ENCODE measurements at places on chromosomes 4 and X. TPM values are rescaled to one million over a fixed set of nuclear protein-coding genes. Genes with fewer than 3 reads are reported as not detected.

DNA sequence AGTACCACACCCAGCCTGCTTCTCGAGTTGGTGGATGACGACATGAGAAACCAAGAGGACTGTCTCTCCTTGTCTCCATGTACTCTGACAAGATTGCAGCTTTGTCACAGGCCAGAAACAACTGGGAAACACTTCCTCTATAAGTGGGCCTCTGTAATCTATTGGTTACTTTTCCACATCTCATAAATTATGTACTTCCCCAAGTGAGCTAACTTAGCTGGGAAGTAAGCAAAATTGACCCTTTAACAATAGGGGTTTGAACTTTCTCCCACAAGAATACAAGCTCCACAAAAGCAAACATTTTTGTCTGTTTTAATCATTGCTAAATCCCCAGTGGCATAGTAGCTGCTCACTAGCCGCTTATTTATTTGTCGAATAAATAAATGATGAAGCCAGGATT, 14.1 kb upstream of the USO1 start:
- DNase-seq, result no peak

DNA sequence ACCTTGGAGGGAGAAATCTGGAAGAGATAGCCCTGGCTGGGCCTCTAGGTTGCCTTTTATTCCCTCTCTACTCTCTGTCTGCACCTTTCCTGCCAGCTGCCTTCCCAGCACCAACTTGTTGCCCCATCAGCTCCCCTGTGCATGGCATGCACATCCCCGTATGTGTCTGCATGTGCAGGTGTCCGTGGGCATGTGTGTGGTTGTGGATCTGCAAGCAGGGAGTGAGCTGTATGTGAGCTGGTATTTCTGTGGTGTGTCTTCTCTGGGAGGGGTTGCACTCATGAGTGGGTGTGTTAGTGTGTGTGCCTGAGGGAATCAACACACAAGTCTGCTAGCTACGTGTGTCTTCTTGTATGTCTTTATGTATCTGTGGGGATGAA, 9.9 kb downstream of the L1CAM start:
- DNase-seq, result no peak

DNA sequence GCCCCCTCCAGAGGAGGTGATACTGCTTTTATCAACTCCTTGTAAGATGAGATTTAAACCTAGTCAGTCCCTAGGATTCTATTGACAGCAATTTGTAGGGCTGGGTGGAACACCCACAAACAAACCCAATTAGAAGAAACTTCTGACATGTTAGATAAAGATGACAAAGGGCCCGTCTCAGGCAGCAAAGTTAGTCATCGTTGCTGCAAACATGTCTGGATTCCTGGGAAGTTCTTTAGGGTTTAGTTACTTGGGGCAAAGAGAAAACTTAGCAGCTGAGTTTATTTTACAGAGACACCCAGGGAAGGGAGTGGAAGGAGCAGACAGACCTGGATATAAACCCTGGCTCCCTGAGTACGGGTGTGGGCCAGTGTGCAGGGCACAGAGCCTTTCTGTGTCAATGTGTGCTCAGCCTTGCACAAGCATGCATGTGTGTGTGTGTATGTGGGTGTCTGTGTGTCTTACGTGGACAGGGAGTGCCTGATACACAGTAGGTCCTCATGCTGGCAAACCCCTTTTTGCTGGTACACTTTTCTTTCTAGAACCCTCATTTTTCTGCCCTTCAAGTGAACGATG, 130.0 kb upstream of the STX18 start:
- DNase-seq, result no peak

DNA sequence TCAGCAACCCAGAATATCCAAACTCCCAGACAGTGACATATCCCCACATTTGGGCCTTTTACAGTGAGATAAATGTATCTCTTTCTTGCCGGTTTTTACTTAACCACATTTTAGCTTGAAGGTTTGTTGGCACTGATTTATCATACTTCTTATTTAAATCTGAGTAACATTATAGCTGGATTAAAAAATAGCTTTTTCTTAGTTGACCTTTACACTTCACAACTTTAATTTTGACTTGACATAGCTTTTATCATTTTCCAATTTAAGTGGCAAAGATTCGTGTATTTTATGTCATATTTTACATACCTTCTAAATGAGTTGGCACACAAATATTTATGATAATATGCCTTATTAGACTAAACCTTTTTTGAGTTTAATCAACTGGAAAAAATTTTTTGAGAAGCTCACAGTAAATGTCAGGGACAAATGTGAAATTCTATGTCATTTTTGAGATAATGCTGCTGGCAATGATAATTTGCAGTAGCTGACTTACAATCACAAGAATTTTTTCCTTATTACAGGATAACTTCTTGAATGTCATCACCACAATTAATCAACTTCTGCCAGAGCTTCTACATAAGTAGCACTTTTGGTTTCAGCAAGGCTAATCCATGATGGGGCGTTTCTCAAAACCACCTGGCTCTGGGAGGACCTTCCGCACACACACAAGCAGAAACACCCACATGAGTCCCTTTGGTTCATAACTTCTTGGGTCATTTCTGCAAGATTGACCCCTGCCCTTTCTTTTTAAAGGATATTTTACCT, 80.3 kb downstream of the SYTL5 start:
- DNase-seq, result no peak

DNA sequence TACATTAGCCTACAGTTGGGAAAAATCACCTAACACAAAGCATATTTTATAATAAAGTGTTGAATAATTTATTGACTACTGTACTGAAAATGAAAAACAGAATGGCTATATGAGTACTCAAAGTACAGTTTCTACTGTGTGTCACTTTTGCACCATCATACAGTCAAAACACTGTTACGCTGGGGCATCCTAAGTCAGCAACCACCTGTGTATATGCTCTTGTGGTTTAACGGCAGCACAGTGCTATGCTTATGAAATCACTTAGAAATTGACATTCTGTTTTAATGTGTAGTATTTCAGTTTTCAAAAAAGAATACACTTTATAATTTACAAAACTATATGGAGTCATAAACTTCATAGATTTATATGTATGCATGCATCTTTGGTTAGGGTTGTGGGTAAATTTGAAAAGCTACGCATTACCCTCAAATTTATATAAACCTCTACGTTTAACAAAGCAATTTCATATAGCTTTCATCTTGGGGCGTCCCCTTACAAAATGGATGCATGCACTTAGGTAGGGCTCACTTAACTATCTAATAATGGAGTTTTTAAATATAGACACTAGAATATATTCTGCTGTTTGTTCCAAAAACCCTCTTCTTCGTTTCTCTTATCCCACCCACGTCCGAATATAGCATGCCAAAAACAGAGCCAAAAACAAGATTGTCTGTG, 690 bp upstream of the NEIL3 start:
- no peak for DNase-seq

- DNase-seq, result no peak
Observed at GRCh38 chr4:26061248-26061986, 147.4 kb downstream of the SMIM20 start.

DNA sequence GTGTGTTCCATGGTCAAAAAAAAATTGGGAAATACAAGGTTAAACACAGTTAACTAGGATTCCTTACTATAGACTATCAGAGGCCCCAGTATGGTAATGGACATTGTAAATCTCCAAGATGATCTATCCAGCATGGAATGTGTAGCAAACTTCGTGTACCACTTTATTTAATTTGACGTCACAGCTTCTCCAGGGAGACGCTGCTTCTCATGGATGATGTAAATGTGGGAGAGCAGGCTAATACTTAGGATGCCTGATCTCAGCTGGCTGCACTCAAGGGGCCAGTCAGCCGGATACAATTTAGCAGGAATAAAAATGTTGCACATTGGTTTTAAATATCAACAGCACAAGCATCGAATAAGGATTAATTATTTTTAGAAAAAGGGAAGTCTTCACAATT, 111.7 kb upstream of the HPF1 start:
- DNase-seq, result no peak

DNA sequence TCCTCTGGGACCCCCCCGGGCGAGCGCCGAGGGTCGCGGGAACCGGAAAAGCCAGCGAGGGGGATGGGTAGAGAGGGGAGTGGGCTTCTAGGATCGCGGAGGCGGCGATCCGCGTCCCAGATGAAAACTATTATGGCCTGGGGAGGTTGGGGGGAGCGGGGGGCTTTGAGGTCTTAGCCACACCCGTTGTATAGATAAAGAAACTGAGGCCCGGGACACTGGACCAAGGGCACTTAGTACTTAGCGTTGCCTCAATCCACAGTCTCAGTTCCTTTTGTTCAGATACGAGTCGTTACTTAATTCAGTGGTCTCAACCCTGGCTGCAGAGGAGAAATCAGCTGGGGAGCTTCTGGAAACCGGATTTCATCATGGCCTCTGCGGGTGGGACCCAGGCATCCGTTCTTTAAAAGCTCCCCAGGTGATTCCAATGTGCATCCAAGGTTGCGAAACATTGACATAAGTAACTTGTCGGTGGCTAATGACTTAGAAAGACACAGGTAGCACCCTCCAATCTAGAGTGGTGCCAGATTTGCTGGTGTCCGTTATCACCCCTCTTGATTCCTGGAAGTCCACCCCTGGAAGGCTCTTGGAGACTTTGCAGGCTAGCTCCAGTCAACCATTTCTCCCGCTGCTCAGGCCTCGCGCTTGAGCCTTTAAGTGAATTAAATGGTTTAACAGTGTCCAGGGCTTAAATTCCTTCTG, 90.7 kb downstream of the GEMIN8 start:
- no peak for DNase-seq

GRCh38 chr4:39910064-39910463, 67.6 kb downstream of the PDS5A start:
- DNase-seq, result no peak

- no peak for DNase-seq
Observed at GRCh38 chrX:23235051-23235450, 99.6 kb upstream of the PTCHD1 start.

GRCh38 chr4:151052785-151053184, 37.7 kb upstream of the LRBA start:
- no peak for DNase-seq

DNA sequence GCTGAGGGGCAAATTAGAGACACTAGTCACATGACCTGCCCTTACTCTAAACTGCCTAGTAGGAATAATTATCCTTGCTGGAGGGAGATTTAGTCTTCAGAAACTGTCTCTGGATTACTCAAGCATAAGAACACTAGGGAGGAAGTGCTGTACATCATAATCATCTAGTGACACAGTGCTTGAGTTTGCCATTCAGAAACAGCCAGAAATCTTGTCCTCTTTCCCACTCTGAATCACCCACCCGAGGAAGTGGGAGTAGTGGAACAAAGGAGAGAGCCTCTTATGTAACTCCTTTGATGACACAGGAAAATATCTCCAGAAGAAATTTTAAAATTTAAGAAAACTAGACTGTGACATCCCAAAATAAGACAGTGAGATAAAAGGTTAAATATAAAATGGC, 69.3 kb upstream of the PCDH19 start:
- DNase-seq, result no peak

DNA sequence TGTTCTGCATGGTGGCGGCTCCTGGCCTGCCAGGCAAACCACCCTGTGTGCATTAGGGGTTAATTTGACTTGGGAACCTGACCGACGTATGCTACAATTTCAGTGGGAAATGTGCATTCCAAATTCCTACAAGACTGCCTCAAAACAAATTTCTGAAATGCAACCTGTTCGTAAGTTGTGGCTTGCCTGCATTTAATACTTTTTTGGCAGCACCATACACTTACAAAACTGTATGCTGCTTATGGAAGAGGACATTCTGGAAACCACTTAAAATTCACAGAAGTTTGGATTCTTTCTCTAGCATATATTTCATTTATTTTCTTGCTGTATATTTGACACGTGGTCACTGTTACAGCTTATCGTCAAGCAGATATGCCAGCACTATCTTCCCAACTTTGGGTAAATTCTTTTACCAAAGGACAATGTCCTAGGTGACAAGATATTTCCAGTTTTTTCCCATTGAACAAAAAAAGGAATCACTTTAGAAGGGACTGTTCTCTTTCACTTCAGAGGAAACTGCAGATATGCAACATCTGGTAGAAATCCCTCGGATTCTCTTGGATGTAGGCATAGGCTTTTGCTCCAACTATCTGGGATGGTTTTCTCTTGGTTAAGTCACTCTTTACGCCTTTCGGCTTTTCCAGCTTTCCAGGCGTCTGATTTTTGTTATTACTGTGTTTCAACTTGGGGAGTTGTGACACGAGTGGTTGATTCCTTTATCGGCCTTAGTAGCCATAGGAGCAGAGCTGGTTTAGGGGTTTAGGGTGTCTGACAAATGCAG, 9.7 kb upstream of the TENM3 start:
- no peak for DNase-seq

DNA sequence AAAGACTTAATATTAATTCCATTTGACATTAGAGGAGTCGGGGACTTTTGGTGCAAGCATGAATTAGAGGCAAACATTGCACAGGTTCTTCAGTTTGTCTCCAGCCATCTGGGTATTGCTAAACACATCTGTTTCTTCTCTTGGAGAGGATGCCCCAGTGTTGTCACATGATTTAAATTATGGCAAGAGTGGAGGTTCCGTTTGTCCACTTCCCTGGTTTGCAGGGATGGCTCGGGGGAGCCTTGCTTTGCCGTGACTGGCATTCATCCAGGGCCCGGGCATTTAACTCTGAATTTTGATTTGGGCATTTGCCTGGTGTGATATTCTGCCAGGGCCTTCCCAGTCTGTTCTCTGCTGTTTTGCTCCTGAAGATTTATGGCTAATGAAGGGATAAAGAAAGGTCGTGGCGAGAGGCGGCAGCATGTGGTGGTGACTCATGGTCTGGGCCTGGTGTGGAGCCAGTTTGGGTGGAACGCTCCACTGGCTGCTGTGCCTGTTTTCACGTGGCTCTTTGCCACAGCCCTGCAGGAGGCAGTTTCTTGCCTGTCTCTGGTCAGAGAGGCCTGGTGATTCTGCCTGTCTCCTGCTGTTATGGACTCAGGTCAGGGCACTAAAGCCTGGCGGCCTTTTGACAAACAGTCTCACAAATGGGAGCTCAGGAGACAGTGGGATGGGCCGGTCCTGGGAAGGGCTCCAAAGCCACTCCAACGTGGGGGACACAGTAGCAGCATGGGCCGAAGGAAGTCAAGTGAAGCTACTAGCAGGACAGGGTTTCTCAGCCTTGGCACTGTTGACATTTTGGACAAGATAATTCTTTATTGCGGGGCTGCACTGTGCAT, 99.4 kb upstream of the PGRMC2 start:
- no peak for DNase-seq

DNA sequence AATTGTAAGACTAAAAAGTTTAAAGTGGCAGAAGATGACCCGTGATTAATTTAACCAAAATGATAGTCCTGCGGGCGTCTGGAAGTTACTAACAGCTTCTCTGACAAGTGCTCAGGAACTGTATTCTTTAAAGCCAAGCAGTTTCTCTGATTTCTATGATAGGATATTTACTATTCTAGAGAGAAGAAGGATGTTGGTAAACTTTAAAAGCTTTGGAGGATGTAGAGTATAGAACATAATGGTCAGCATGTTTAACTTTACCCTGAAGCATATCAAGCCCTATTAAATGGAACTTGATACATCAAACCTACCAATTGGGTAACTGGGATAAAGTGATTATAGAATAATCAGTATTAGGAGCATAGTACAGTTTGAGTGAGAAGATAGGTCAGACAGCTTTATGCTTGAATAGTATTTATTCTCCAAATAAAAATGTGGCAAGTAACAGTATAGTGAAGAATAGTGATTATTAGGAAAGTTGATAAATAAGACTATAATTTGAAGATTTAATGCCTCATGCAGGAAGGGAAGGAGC, 1.8 kb downstream of the STIM2 start:
- DNase-seq, result no peak

GRCh38 chr4:177484613-177485021, 42.4 kb upstream of the AGA start:
- DNase-seq, result peak; percentile 29

The EREG gene
- total RNA-seq, result 4.0 TPM

The UNC5C gene
- total RNA-seq, result 2.2 TPM

The CCDC158 gene
- not detected for total RNA-seq

The ARX gene
- not detected for total RNA-seq

The ODAPH gene
- not detected for total RNA-seq

The ARFIP1 gene
- 27.0 TPM for total RNA-seq

All from glomerular endothelial cell (primary cell).